MG63 (cell line): ENCODE measurements at places on chromosomes 1 and 21.

DNA sequence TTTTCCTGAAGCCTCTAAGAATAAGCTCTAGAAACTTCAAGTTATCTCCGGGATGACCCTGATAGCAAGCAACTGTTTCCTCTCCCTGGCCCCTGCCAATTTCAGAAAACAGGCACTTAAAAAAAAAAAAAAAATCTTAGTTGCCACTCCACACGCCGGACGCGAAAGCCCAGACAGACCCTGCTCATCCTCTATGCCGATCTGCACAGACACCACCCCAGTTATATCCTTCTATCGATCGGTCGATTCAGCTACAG, 1.7 kb downstream of the ANP32E start:
- DNase-seq: no peak

DNA sequence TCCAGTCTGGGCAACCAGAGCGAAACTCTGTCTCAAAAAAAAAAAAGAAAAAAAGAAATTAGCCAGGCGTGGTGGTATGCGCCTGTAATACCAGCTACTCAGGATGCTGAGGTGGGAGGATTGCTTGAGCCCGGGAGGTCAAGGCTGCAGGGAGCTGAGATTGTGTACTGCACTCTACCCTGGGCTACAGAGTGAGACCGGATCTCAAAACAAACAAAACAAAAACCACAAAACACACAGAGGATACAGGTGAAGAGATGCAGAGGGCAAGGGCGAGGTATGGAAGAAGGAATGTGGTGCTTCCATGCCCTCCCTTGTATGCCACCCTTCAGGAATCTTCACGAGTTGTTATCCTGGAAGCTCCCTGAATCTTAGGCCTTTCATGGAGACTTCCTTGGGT, 68.5 kb downstream of the NDUFS5 start:
- DNase-seq: no peak

DNA sequence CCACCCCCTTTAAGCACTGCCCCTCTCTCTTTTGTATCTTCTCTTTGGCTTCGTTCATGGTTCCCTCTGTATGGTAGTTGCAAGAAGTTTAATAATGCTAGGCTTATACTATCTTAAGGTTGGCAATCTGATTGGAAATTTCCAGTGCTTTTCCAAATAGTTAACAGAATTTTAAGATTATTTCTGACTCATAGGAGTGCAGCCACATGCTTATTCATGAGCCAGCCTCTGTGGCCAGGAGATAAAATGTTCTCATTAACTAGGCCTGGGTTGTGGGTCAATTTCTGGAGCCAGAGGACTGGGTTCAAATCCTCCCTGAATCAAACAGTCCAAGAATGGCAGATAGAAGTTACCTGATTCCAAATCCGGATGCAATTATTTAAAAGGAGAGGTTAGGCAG, 103.1 kb downstream of the ATP6V1G3 start:
- DNase-seq: peak; percentile 13

DNA sequence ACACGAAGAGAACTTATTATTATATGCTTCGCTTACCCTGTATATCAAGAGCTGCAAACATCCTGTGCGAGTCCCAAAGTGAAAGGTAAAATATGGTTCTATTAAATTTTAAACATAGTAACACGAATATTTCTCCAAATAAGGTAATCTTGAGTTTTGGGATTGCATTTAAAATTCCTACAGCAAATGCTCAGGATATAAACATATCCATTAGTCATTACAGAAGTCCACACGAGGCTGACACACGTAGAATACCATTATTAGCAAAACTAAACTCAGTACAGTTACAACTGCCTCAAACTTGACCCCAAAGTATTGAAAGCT, 282 bp upstream of the LYPLAL1 start:
- no peak for DNase-seq

DNA sequence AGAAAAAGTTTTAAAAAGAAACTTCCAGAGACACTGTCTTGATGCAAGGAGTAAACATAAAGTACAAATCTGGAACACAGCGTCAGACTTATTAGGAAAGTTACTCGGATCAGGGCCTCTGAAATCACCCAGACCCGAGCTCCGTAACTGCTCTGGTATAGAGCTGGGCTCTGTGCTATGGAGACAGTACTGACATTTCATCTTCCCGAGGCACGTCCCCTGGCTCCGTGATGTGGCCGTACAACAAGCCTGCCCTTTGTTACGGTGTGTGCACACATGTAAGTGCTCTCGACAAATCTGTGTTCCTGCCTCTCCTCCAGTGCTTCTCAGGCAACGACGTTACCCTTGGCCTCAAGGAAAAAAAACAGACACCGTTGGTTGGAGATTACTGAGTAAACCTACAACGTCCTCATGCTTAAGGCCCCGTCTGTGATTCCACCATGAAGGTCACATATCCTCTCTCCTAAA, 107.0 kb upstream of the IRF2BP2 start:
- no peak for DNase-seq

DNA sequence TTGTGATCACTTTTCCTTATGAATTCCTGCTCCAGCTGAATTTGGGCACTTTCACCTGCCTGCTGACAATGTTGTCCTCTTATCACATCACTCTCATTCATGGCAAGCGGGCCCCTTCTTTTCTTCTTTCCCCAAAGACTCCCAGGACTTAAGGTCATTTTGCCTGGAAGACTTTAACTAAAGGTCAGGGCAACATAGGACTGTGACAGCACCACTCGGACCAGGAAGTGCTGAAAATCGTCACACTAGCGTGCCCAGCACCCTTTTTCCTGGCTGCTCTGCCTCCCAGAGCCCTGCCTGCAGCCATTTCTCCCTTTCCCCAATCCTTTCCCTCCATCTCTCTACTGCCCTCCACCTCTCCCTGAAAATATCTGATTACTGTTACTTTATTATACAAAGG, 35.4 kb downstream of the CD34 start:
- DNase-seq: no peak

- no peak for DNase-seq
Observed at GRCh38 chr1:29521438-29521715, 285.1 kb downstream of the PTPRU start.

GRCh38 chr1:174116042-174116441, 43.3 kb upstream of the RABGAP1L start:
- DNase-seq: no peak

DNA sequence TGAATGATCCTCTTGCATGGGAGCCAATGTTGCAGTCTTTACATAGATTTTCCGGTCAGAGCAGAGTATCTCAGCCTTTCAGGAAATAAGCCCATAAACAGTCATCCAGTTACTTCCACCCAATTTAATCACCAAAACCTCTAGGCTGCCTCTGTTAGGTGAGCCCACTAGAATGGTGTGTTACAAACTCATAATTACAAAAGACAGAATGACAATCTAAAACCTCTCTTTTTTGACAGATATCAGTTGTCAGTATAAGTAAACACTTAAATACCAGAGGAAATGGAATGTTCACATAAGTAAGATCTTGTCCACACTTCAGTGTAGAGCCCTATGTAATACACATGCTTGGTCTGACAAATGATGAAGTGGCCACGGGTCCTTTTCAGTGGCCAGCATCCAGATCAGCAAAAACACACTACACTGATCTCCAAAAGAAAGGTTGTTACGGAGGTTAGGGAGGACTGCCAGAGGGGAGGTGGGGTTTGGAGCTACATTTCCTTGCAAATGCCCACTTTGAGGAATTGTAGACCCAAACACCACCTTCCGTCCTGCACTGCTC, 71.3 kb upstream of the FBXO28 start:
- peak; percentile 20 for DNase-seq

GRCh38 chr1:59079434-59080140, 217.3 kb upstream of the FGGY start:
- DNase-seq: no peak

- no peak for DNase-seq
Observed at GRCh38 chr1:15029036-15029435, 124.5 kb upstream of the TMEM51 start.

GRCh38 chr1:27003745-27004470, 8.7 kb downstream of the TENT5B start:
- no peak for DNase-seq

DNA sequence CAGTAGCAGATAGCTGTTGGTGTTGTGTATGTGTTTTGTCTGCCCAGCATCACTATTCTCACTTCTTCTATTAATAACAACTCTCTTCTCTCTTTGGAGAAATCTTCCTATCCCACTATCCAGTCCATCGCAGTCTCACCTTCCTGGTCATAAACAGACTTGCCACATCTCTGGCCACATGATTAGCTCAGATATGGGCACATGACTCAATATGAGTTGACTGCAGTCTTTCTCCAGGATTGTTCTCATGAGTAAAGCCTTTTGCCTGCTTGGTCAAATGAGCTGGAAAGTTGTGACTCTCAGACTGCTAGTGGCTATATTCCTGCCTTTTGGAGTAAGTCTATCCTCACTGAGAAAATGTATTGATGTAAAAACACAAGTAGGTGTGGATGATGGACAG, 32.9 kb upstream of the TADA1 start:
- no peak for DNase-seq

DNA sequence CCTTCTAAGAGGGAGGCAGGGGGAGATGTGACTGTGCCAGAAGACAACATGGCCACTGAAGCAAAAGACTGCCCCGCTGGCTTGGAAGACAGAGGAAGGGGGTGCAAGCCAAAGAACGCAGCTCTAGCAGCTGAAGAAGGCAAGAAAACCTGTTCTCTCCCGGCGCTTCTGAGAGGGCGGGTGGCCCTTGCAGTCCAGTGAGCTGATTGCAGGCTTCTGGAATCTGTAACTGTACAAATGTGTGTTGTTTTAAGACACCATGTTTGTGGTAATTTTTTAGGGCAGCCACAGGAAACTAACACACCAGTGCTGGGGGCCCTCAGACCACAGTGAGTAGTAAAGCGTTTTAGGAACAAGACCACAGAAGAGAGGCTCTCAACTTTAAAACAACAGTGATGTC, 47.0 kb downstream of the CD46 start:
- DNase-seq: no peak

DNA sequence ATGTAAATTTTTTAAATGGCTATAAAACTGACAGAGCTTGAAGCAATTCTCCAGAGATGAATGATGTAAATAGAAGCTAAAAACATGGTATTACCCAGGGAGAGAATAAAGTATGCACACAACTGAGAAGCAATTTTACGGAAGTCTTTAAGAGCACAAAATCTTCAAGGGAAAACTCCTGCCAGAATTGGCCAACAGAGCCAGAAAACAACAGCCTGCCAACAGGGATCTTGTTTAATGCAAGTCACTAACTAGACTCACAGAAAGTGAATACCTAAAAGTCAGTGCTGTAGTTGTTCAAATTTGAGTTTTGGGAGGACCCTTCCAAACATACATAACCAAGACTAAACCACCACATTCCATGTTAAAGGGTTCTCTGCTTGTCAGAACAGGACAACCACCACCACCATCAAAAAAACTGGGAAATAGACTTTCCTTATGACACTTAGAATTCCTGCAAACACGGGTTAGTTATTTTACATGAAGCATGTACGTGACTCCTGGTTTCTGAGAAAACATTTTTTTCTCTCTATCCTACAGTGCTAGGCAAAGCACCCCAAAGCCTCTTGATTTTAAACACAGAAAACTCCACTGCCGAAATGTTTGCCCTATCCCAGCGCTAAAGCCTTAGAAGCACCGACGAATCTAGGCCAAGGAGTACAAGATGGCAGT, 1.6 kb downstream of the EPS15 start:
- peak; percentile 41 for DNase-seq

DNA sequence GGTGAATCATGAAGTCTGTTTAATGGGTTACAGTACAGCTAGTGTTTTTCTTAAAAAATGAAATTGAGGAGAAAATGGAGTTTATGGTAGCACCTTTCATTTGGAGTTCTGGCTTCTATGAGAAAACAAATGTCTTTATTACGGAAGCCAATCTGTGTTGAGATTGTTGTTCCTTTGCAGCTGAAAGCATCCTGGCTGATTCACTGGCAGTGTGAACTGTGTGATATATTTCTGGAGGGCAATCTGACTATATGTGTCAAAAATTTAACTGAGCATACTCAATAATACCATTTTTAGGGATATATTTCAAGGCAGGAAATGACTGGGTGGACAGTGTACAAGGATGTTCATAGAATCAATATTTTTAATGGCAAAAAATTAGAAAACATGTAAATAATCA, 46.6 kb upstream of the LYST start:
- DNase-seq: no peak

DNA sequence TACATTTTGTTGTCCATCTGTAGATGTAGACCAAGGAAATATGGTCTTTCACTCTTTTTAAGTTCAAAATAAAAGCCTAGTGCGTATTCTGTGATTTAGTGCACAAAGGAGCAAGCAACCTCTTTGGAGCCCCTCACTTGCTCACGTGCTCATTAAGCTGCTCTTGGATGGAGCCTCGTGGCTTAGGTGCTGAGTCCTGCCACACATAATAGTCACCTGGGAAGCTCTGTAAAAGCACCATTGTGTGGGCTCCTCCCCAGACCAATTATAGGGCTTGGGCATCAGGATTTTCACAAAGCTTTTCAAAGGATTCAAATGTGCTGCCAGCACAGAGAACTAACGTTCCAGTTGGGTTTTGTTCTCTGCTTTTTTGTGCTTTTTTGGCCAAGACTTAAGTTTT, 85.0 kb downstream of the PCP4 start:
- no peak for DNase-seq

- no peak for DNase-seq
Observed at GRCh38 chr1:84740050-84740714, 49.9 kb upstream of the SSX2IP start.
